ENCODE measurements at places on chromosomes 1 and 21.

DNA sequence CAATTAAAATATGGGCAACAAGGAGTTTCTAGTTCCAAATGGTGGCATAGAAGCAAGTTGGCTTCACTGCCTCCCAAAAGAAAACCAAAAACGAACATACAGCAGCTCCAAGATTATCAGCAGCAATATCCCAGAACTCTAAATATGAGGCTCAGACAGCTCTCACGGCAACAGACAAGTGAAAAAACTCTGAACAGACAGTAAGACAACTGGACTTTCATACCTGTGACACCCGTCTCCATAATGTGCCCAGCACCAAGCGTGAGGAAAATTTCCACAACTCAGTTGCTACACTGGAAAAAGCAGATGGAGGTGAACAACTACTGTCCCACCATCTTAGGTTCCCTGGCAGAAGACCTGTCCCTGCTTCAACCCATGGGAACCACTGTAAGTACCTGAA lies 39.9 kb downstream of the HSF2BP start:
- DNase-seq: no peak

DNA sequence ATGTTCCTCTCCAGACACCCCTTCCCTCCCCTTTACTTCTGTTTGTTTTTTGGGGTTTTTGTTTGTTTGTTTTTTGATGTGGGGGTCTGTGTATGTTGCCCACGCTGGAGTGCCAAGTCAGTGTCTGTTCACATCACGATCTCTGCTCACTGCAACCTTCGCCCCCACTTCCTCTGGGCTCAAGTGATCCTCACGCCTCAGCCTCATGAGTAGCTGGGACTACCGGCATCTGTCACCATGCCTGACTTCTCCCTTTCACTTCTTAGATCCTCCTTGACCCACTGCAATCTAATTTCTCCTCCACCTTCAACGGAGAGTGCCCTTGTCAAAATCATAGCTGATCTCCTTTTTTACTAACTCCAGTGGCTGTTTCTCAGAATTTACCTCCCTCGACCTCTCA lies 100.7 kb upstream of the KIF26B start:
- DNase-seq: no peak

GRCh38 chr1:162212713-162213112 lies 143.2 kb downstream of the NOS1AP start:
- no peak for DNase-seq

DNA sequence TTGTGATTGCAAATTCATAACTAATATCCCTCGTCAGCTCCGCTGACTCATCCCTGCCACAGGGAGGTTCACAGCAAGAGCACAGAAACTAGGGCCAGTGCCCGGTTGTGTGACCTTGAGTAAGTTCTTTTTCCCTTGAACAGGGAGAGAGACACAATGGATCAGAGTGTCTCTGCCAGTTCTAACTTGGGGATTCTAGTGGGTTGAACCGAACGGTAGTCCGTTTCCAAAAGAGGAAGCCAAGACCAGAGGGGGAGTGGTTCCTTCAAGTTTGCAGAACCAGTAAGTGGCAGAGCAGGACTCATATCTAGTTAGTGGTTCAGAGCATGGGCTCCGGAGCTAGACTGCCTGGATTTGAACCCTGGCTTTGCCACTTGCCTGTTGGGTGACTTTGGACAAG lies 4.9 kb upstream of the SHISA4 start:
- DNase-seq: no peak

DNA sequence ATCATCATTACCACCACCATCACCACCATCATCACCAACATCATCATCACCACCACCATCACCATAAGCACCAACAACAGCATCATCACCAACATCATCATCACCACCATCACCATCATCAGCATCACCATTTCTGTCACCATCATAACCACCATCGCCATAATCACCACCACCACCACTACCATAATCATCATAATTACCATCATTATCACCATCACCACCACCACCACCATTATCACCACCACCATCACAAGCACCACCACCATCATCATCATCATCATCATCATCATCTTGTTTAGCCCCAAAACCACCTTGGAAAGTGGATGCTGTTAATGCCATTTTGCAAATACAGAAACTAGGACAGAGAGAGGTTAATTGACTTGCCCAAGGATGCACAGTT lies 22.5 kb downstream of the CAMK2N1 start:
- no peak for DNase-seq

GRCh38 chr1:23836037-23836436 lies 10.8 kb upstream of the HMGCL start:
- no peak for DNase-seq

- no peak for DNase-seq
Observed at GRCh38 chr1:11680270-11681070, 478 bp downstream of the MAD2L2 start.

- no peak for DNase-seq
Observed at GRCh38 chr1:15935056-15935950, 40.6 kb downstream of the ZBTB17 start.

DNA sequence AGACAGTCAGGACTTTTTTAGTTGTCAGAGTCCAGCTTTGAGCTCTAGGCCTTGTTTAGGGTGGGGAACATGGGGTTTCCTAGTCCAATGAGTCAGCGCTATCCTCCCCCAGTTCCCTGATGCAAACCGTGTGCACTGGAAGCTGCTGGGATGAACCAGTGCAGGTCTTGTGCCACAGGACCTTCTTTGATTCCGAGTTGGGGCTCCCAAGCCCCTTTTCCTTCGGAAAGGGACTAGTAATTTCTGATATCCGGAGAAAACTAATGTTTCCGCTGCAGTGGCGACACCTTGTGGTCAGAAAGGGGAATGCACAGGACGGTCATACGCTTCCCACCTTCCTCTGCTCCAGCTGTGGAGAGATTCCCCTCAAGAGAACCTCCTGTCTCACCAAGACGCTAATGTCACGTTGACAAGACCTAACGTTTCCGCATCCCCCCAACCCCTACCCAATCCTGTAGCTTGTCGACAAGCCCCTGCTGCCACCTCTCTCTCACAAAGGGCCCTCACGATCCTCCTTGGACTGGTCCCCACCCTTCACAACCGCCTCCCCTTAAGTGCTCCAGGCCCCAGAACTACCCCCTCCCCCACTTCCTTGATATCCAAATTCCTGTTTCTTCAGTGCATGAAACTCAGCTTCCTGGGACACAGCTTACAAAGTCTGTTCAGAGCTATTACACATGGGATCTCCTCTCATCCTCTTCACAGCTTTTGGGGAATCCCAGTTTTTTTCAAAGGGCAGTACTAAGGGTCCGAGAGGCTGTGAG lies 30.9 kb downstream of the GPA33 start:
- peak; percentile 72 for DNase-seq

DNA sequence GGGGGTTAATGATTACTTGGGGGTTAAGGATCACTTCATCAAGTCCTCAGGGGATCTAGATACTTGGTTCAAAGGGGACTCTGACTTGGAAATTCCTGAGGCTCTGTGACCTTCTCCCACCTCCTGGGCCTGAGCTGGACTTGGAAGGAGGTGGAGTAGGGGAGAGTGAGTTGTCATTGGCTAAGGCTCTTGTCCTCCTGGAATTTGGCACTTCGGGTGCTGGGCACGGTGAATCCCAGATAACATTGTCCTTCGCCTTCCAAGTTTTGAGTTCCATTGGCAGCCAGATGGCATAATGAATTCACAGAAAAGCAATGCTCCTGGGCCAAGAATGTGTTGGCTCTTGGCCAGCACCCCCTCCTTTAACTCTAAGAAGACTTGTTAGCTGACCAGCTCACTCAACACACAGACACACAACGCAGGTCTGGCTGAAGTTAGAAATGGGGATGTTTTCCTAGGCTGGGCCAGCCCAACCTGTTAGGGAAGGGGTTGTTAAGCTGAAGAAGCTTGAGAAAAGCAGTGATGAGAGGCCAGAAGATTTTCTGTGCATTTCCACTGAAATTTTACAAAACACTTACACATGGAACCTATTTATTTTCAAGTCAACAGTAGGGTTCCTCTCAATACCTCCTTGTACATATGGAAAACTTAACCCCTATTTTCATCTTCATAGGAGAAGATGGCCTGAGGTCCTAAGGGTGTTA lies 29.7 kb downstream of the SLC26A9 start:
- DNase-seq: no peak

Measured in effector memory CD8-positive, alpha-beta T cell (primary cell).